ENCODE measurements at places on chromosomes 2 and 18.

GRCh38 chr2:102359527-102359926 lies 3.9 kb downstream of the IL18R1 start:
- no peak for DNase-seq

DNA sequence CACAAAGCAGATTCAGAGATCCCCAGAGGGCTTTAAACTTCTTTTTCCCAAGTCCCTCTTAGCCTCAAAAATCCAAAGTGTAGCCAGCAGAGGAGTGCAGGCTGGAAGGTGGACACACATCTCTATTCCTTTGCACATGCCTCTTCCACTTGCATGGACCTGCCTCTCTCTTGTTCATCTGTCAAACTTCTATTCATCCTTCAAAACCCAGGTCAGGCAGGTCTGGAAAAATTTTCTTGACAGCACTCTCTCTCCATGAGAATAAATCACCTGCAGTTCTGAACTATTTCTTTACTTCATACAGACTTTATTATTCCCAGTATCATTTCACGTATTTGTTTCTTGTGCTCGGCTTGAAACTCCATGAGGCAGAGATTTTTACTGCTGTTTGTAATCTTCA lies 127.5 kb downstream of the SS18 start:
- no peak for DNase-seq

DNA sequence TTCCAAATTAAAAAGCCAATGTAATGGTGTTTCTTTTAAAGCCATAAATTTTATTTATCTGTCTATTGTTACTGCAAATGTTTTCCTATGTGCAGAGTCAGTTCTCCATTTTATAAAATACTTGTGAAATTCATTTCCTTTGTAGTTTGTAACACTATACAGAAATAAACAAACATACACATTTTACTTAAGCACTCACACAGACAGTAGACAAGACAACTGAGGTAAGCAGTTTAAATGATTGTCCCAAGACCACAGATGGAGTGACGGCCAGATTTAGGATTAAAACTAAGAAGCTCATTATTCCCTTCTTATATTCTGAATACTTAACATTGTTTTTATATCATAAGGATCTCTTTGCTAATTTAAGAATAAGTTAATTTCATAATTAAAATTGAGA lies 100.9 kb downstream of the BAZ2B start:
- DNase-seq = no peak

- DNase-seq = no peak
Measured at GRCh38 chr2:6785493-6785892, 80.2 kb downstream of the CMPK2 start.

GRCh38 chr18:24633121-24633520 lies 172.7 kb downstream of the HRH4 start:
- no peak for DNase-seq

DNA sequence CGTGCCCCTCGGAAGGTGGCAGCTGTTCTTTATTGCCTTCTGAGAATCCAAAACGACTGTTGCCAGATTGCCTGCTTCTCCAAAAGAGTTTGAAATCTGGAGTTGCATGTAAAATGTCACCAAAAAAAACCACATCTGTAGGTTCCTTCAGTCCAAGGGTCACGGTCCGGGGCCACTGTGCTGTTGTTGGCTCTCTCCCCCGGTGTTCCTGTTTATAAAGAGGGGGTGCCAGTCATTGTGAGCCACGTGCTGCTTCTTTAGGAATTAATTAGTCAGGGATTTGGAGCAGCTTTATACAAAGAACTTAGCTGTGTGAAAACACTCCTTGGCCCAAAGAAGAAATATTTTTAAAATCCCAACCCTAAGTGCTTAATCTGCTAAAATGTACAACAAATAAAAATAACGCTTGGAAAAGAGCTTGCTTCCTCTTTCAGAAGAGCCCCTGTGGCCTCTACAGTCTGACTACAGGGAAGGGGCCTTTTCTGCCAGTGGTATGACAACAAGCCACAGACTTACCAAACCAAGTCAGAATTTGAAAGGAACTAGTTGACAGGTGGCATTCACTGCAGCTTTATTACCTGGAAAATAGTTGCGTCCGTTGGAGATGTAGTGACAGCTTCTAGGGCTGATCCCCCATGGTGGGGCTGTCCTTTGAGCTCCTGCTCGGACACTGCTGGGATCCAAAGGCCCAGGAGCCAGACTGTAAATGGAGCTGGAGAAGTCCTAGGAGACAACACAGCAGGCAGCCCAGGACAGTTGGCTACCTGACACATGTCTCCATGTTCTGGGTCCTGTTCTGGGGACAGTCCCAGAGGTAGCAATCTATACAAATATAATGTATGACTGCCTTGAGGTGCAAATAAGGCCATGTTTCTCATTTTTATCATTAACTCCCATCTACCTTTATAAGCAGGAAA lies 84.5 kb upstream of the SLC1A4 start:
- DNase-seq = no peak

DNA sequence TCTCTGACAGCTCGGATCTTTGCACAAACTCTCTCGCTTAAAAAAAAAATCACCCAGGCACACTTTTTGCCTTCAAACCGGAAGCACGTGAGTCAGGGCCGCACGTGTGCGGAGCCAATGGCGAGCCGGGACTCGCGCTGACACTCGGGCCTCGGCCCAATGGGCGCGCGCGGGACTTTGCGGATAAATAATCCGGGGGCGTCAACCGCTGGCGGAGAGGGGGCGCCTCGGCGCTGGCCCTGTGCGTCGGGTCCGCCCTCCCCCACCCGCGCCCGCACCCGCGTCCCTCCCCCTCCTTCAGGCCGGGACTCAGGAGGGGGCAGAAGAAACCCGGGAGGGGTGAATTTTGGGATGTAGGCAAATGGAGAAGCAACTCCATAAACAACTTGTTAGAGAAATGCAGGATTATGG lies 319 bp upstream of the EN1 start:
- no peak for DNase-seq

- no peak for DNase-seq
Measured at GRCh38 chr18:47286776-47287410, 35.4 kb upstream of the SKOR2 start.

DNA sequence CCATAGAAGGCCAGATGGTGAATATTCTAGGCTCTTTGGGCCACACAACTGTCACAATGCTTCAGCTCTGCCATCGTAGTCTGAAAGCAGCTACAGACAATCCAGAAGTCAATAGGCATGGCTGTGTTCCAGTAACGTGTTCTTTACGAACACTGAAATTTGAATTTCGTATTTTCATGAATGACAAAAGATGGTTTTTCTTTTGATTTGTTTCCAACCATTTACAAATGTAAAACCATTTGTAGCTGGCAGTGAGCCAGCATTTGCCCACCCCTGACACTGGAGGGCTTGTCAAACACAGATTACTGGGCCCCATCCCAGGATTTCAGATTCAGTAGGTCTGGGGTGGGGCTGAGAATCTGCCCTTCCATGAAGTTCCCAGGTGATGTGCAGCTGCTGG lies 83.0 kb upstream of the ATG16L1 start:
- no peak for DNase-seq

DNA sequence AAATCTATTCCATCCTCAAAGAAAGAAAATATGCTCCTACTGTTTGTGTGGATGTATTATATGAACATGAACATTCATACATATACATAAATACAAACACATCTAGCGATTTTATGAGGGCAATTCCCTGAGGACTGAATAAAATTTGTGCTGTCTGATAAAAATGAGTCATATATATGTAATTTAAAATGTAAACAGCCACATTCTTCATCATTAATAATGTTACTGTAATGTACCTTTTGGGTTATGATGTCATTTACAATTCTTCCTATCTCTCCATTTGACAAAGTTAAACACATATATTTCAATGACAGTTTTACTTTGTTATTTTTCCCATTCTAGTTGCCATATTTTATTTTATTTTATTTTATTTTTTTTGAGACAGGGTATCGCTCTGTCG lies 91.3 kb upstream of the ZFP36L2 start:
- no peak for DNase-seq

GRCh38 chr18:22052405-22053105 lies 116.8 kb upstream of the GATA6 start:
- no peak for DNase-seq

- DNase-seq = no peak
Measured at GRCh38 chr2:197613509-197613987, 61.8 kb downstream of the RFTN2 start.

DNA sequence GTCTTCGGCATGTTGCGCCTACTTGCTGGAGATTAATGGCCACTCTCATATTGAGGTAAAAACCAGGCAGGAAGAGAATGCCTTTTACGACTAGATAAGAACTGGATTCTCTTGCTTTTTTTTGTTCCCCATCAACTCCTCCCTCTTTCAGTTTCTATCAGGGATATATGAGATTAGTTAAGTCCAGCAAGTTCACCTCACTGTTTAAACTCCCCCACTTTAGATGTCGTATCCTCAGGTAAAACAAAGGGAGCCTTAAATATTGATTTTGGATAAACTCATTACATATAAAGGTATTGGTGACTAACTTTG lies 98.4 kb downstream of the PLEKHM3 start:
- DNase-seq = no peak

DNA sequence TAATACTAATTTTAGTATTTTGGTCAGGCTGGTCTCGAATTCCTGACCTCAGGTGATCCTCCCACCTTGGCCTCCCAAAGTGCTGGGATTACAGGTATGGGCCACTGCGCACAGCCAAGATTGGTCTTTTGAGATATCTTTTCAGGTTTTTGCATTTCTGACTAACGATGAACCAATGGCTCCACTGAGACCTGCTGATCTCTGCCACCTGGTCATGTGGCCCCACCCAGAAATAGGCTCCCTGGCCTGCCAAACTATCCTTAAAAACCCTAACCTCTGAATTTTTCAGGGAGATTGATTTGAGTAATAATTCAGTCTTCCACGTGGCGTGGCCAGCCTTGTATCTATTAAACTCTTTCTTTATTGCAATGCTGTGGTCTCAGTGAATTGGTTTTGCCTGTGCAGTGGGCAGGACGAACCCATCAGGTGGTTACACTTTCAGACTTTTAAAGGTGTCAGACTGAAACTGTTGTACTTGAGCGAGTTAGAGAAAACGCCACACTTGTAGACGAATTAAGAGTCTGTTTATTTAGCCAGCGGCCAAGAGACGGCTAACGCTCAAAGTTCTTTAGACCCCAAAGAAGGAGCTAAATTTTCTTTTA lies 85.8 kb upstream of the MSH6 start:
- no peak for DNase-seq

DNA sequence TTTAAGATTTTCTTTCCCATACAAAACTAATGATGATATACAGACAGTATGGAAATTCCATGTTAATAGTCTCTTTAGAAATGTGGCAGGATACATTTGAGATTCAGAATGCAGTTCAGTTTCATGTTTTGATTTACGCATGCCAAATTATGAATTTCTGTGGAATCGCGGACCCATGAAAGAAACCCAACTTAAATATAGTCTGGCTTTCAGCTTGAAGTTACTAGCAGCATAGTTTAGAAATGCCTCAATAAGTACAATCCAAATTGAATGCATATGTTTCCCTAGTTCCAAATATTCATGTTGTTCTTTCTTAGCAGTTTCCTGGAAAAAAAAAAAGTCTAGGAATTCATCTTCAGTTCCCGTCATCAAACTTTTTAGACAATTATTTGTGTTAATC lies 164.1 kb upstream of the RASGRP3 start:
- DNase-seq = no peak

DNA sequence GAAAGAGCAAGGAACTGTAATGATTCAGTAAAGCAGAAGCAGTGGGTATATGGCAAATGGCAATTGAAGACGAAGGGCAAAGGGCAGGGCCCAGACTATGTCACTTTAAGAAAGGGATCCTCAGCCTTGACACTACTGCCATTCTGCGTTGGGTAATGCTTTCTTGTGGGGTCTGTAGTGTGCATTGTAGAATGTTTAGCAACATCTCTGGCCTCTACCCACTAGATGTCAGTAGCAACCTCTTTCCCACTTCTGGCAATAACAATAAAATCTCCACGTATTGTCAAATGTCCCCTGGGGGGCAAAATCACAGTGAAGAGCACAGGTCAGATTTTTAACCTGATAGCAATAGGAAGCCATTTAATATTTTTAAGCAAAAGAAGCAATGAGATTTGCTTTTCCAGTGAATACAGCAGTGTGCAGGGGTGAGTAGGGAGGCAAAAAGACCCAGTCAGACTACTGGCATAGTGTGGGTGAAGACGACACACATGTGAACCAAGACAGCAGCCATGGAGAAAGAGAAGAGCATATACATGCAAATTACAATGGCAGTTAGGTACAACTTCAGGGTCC lies 209.5 kb downstream of the DYM start:
- no peak for DNase-seq

GRCh38 chr2:146576339-146577111 lies 1268.3 kb upstream of the ACVR2A start:
- no peak for DNase-seq

DNA sequence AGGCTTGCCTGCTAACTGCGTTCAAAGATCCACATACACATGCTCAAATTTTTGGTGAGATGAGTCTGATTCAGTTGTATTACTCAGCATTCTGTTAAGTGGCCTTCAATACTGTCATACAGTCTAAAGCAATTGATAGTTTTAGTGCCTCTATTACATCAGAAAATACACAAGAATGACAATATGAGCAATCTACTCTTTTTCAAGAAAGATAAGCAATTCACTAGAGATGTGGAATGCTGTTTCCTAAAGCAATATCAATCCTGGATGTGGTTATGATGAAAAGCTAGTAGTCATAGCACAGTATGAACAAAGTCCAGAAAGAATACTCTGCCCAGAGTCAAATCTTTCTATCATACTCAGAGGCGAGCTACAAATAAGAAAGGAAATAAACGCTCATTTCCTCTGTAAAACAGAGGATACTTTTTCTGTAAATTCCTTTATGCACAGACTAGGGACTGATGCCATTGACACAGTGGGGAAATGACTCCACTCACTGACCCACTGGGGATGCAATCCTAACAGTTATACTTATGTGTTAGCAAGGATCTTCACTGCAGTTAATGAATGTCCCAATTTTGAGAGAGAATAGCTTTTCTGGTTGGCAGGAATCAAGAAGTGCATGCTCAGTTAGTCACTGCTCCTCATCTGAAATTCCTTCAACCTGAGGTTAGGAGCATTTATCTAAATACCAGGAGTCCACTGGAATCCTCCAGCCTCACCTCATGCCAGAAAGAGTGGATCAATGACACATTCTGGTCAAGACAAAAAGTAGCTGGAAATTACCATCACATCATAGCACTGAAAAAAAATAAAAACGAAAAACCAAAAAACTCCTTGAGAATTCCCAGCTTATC lies 83.3 kb downstream of the PDE11A start:
- DNase-seq = no peak

- DNase-seq = no peak
Measured at GRCh38 chr2:82792316-82792715, 1666.8 kb downstream of the SUCLG1 start.
